Stimulated activated CD4-positive, alpha-beta T cell treated with anti-CD3 and anti-CD28 coated beads, TNF-alpha, amount 100 ng/mL, for 48 hours (primary cell): ENCODE measurements at places on chromosomes 1 and 21.

DNA sequence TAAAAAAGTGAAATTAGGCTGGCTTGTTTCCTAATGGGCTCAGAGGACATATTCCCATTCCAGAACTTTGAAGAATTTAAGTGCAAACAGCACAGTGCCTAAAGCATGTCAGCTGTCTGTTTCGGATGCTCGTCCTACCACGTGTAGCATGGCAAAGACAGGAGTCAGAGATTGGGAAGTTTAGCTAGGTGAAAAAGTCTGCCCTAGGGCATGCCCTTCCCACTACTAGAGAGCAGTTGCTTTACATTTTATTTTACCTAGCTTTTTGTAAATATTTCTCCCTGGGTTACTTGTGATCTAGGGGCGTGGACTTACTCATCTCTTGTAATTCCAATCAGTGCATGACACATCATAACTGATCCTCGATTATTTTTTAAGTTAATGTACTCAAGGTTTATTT lies 111.1 kb downstream of the LMO4 start:
- DNase-seq = no peak

- DNase-seq = no peak
Observed at GRCh38 chr1:238384381-238384780, 493.7 kb upstream of the ZP4 start.

GRCh38 chr1:167751676-167752075 lies 29.9 kb downstream of the MPZL1 start:
- DNase-seq = no peak

- no peak for DNase-seq
Observed at GRCh38 chr1:74857676-74858075, 124.7 kb downstream of the TYW3 start.

GRCh38 chr1:239386453-239387303 lies at the start of gene CHRM3:
Gene CHRM3, plus strand, starts transcription at chr1:239386568. Its CDS starts 520,884 bp downstream, at chr1:239907452.
- DNase-seq = no peak

GRCh38 chr1:228343191-228343661 lies 63.4 kb downstream of the TRIM11 start:
- DNase-seq = no peak

- no peak for DNase-seq
Observed at GRCh38 chr1:224867715-224868114, 61.8 kb upstream of the DNAH14 start.

DNA sequence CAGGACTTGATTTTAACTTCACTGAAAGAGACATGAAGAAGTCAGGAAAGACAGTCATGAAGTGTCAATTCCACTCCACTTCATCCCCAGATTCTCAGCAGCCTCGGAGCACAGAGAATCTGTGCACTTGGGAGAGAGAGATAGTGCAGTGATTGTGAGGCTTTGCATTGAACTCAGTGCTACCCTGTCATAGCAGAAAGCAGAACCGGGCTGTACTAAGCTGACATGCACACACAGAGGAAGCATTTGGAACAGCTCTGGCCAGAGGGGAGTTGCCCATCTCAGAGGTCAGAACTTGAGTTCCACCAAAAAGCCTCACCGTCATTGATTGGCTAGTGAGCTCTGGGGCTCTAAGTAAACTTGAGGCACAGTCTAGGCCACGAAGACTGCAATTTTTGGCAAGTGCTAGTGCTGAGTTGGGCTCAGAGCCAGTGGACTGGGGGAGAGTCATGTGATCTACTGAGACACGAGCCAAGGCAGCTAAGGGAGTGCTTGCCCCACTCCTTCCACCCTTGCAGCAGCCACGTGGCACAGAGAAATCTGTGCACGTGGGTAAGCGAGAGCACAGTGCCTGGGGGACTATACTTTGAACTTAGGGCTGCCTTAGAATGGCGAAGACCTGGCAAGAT lies 810.2 kb upstream of the ADAMTS5 start:
- DNase-seq = no peak

DNA sequence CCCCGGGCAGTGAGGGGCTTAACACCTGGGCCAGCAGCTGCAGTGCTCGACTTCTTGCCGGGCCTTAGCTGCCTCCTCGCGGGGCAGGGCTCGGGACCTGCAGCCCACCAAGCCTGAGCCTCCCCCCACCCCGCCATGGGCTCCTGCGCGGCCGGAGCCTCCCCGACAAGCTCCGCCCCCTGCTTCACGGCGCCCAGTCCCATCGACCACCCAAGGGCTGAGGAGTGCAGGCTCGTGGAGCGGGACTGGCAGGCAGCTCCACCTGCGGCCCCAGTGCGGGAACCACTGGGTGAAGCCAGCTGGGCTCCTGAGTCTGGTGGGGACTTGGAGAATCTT lies 67.8 kb upstream of the NR5A2 start:
- no peak for DNase-seq

GRCh38 chr1:47326271-47326670 lies 7.3 kb upstream of the CMPK1 start:
- DNase-seq = no peak

GRCh38 chr1:183101841-183102276 lies 78.6 kb downstream of the LAMC1 start:
- no peak for DNase-seq

- DNase-seq = no peak
Observed at GRCh38 chr1:162029157-162029556, 5.5 kb upstream of the OLFML2B start.

DNA sequence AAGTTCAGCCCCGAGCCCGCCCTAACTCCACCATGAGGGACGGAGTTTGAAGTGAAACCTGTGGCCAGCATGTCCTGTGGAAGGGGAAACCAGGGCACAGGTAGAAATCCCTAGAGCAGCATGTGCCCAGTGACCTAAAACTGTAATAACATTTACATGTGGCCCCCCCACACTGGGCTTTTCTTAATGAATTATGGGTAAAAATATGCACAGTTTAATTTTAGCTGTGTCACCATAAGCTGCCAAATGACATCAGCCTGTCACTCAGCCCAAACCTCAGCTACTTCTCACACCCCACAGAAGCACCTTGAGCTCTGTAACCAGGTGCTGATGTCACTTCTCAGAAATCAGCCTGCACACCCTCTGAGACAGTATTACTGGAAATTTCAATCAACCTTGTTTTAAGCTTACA lies 50.0 kb upstream of the SLC19A1 start:
- peak; percentile 73 for DNase-seq

DNA sequence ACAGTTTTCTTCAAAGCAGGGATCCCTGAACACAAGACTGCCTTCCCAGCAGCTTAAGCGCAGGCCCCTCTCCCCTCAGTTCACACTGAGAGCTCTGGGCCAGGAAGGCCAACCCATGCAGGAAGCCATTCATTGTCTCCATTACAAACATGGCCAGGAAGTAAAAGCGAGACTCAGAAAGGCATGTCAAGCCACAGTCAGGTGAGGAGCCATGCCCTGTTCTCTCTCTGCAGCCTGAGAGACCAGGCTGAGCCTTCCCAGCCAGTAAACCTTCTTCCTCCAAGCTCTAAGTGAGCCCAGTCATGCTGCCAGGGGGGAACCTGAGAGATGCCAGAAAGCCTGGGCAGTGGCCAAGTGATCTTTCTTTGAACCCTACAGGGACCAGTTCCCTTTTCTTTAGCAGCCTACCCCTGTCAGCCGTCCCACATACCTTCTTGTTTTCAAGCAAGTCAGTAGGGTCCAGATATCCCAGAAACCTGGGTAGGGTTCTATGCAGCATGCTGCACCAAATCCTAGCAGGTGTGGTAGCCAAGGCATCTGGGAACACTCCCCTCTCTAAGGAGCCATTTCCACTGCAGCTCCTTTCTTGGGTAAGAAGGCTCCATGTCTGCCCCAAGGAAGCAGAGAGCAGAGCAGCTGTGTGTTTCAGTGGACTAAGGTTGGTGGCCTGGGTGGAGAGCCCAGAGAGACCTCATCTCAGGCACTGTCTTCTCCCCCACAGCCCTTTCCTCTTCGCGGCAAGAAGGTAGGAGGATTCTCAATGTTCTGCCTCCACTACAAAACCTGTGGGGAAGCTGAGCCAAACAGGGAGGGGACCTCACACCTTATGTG lies 977 bp downstream of the TRAF3IP3 start:
- no peak for DNase-seq
